NCI-H774 (cell line): ENCODE measurements at places on chromosomes 11 and 22.
A peak's percentile ranks its signal among the peaks of the same experiment; 100 is the strongest.

DNA sequence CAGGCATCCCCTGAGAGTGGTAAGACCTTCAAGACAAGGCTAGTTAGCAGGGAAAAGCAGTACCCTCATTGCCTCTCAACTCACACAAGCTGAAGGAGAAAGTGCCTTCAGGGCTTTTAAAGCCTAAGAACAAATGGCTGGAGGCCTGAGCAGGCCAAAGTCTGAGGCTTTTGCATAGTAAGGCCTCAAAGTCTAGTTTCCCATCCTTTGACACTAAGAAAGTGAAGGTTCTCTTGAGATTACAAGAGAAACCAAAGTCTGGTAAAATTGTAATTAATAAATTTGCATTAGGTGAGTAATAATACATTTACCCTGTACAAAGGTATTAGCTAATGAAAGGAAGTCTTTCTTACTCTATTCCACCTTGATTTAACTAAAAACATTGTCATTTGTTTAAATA, 47.0 kb upstream of the CCDC89 start:
- DNase-seq: no peak

- DNase-seq: no peak
These were observed 23.0 kb downstream of the PPIL2 start for GRCh38 chr22:21688706-21689381.

DNA sequence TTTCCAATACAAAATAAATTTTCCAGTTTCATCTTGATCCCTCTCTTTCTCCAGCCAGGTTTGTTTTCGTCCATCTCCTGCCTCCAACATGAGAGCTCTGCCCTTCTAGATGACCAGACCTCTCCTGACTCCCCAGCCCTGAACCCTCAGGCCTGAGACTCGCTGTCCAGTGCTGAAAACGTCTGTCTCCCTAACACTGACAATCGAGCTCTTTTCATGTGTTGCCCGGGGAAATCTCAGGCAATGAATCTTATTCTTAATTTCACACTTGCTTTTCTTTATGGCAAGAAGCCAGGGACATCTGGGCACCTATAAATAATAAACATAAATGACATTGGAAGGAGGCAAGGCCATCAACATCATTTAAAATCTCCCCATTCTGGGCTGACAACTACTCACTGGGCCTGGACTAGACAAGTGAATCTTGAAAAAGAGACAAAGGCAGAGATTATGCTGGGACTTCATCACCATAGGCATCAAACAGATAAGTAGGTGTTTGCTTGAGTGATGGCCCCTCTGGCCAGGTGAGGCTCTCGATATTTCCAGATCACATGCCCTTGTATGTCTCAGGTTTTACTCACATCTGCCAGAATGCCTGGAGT, 274.5 kb upstream of the B3GAT1 start:
- DNase-seq: no peak

DNA sequence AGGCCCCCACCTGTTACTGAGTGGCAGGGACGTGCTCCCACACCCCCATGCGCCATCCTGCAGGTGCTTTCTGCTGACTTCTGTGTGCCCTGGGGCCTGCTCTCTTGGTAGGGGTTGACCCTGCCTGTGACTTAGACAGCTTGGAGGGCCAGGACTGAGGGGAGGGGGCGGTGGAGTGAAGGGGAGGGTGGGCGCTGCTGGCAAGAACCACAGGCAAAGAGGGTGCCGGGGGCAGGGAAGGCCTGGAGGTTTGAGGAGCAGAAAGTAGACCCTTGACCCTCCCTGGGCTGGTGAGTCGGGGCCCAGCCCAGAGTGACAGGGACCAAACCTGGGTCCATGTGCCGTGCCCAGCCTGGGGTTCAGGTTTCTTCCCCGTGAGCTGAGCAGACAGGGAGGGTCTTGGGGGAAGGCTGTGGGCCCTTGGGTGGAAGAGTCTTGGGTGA, 17.8 kb downstream of the KCNQ1 start:
- no peak for DNase-seq

- no peak for DNase-seq
These were observed 99.5 kb downstream of the NAV2 start for GRCh38 chr11:19812096-19812495.

GRCh38 chr11:27553186-27553585, 46.6 kb upstream of the LIN7C start:
- no peak for DNase-seq

DNA sequence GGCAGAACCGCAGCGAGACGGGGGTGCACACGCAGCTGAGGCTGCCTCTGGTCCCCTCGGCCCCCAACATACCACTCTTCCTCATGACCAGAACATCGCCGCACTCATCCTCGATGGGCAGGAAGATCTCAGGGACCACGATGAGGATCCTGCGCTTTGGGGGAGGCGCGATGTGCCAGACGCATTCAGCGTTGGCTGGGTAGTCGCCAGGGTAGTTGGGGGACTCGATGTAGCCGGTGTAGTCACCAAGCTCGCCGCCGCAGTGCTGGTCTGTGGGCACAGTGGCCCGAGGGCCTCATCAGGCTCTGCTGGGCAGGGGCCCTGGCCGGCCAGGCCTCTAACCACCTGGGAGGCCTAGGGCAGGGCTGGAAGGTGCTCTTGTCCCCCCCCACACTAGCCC, 23.0 kb upstream of the TTLL12 start:
- no peak for DNase-seq

- DNase-seq: no peak
These were observed 18.2 kb upstream of the KIRREL3 start for GRCh38 chr11:127018683-127019279.

DNA sequence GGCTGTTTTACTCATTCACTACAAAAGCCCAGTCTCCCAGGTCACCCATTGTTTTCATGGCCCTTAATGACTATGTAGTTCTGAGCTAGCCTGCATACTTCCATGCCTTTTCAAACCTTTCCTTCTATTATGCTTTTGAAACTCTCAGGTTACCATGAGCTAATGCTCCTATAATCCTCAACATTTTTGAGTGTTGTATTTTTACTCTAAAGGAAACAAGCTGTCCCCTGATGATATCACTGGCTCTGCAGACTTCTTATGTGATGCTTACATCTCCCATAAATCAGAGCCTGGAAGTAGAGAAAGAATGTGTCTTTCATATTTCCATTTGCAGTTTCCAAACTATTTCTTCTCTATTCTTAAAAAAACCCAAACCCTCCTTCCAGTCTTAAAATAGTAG, 159.0 kb upstream of the RAG2 start:
- DNase-seq: no peak

GRCh38 chr11:1060852-1061616, 13.6 kb upstream of the MUC2 start:
- no peak for DNase-seq

DNA sequence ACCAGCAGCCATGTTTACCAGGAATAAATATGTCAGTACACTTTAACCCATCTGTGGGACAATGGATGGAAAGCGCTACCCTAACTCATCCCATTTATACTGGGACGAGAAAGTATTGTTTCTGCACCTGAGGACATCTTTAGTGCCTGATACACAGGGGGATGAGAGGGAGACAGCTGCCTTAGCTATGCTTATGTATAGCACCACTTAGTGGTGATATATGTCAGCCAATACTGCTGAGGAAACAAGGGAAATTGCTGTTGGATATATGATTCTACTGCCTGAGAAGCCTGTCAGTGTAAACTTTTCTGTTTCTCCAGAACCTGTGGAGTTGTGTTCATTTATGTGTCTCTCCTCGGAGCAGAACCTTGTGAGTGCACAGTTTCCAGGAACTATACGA, 13.3 kb upstream of the CEP295 start:
- peak; percentile 25 for DNase-seq

- no peak for DNase-seq
These were observed 23.9 kb upstream of the TCF20 start for GRCh38 chr22:42294034-42294985.

GRCh38 chr11:65576867-65577755, 1.3 kb downstream of the EHBP1L1 start:
- DNase-seq: no peak

DNA sequence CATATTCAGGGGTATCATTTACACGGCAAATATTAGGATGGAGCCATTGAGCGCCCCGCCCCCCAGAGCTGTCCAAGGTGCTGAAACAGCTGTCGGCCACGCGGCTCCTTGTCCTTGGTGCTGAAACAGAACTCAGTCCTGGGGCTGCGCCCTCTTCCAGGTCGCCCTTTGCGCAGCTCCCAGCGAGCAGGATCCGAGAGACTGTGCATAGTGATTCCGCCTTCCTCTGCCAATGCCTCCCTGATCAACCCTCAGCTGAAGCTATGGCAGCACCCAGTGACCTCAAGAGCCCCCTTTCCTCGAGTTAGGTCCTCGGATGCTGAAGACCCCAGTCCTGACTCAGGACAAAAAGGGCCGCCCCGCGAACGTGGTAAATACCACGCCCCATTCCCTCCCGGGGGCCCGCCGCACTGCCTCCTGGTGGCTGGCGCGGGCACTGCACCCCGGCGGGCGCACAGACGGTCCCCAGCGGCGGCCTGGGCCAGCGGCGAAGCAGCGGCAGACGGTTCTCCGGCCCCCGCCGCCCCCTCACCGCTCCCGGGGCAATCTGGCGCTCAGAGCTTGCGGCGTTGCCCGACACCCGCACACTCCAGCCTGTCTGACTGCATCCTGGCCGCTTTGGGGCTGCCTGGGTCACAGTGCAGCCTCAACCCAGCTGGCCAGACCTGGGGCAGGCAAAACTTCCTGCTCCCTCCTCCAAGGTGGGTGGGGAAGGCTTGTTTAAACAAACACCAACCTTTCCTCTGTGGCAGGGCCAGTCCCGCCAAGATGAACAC, 13.4 kb downstream of the SYT7 start:
- DNase-seq: no peak

- no peak for DNase-seq
These were observed 1105.0 kb downstream of the BRD1 start for GRCh38 chr22:48722661-48723060.

GRCh38 chr11:94676814-94677213, 91.3 kb upstream of the AMOTL1 start:
- no peak for DNase-seq

DNA sequence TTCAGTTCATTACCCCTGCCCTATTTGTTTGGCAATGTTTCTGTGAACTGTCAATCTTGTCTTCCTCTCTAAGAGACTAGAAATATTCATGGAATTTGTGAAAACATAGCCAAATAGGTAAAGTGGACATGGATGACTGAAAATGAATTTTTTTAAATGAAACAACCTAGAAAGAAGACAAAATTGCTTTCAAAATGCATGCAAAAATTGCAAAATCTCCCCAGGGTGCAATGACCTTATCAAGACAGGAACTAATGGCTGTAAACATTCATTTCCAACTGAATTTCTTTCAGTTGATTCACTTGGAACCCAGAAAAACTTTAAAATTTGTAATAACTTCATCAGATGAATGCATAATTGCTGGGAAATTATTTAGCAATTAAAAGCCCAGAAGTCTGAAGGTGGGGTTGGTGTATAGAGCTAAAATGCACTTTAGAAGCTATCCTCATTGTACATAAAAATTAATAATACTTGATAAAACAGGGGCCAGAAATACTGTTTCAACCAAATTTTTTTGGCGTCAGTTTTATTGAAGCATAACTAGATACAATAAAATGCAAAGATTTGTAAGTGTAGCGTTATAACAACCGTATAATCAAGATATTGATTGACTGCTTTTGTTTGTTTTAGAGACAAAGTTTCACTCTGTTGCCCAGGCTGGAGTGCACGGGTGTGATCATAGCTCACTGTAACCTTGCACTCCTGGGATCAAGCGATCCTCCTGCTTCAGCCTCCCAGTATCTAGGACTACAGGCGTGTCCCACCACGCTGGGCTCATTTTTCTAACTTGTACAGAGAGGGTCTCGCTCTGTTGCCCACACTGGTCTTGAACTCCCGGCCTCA, 27.6 kb upstream of the SLC35C1 start:
- DNase-seq: no peak

- DNase-seq: no peak
These were observed 7.1 kb downstream of the PLAAT4 start for GRCh38 chr11:63543711-63544110.

GRCh38 chr11:6843670-6844069, 1.8 kb upstream of the OR10A5 start:
- no peak for DNase-seq
